ENCODE measurements at places on chromosomes 6 and 20. TPM values are rescaled to one million over a fixed set of nuclear protein-coding genes. Genes with fewer than 3 reads are reported as not detected.

The PSORS1C1 gene
- total RNA-seq, result 0.19 TPM

The KHDC1L gene
- total RNA-seq, result not detected

The CRNKL1 gene
- 26.7 TPM for total RNA-seq

The ZBP1 gene
- 1.2 TPM for total RNA-seq

DNA sequence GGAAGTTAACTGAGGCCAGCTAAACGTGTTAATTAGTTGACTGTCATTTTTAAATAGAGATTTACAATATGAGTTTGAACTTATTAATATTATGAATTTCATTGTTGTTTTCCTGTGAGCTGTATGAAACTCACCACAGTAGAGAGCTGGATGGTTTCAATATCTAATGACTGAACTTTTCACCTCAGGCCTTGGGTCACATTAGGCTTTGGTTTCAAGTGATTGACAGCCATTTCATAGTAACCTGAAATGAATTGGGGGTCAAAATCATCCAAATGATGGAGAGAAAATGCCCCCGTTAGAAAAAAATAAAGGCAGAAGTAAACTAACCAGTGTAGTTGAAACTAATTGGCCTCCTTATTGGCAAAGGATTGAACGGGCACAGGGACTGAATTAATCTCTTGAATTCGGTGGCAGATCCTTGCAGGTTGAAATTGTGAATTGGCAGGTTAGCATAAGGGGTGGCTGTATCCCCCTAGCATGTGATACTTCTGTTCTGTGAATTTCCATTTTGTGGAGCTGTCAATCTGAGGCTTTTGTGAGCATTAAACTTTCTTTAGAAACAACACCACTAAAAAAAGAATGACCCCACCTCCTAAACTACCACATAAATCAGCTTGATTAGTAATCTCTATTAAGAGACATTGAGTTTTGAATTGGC, 155.1 kb upstream of the MMS22L start:
- DNase-seq, result no peak
- no peak overlapping the region for H3K4me3 ChIP-seq
- no peaks in the 10 kb centered on the region for H3K36me3 ChIP-seq

The NRN1 gene
- total RNA-seq, result 10.2 TPM

The TP53TG5 gene
- total RNA-seq, result 0.41 TPM

DNA sequence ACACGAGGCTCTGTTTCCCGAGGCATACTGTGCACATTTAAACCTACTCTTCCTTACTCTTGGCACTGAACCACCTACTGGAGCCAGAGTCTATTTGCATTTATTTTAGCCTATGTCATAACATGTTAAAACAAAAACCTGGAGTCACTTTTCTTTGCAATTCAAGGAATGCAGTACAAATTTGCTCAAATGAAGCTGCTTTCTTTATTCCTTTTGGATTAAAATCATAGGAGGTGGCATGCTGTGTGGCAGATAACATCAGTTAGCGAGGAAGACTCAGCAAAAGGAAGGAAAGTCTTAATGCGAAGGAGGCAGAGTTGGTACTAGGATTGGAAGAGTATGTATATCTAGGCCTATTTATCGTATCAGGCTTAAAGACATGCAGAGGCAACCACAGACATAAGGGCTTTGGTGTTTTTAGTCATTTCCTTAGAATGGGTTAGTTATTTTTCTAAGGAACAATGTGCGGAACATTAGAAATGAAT, 92.9 kb downstream of the SAMD3 start:
- no peak for DNase-seq
- no peak overlapping the region for H3K27ac ChIP-seq
- H3K27me3 ChIP-seq, result no peaks in the 10 kb centered on the region
- peaks cover 71% of the 10 kb centered on the region for H3K4me1 ChIP-seq
- H3K4me3 ChIP-seq, result no peak overlapping the region

The OR12D2 gene
- total RNA-seq, result not detected

The GSTA4 gene
- total RNA-seq, result 8.5 TPM

The SS18L1 gene
- total RNA-seq, result 12.3 TPM

The HLA-DMB gene
- total RNA-seq, result 6.1 TPM

- H3K36me3 ChIP-seq, result peaks cover 11% of the 10 kb centered on the region
- H3K4me1 ChIP-seq, result peaks cover 6% of the 10 kb centered on the region
- H3K4me3 ChIP-seq, result no peak overlapping the region
- H3K27me3 ChIP-seq, result peaks cover 84% of the 10 kb centered on the region
- DNase-seq, result no peak
Observed at GRCh38 chr6:1622220-1622850, 12.6 kb downstream of the FOXC1 start.

The MAK gene
- total RNA-seq, result 0.47 TPM

The HNF4A gene
- not detected for total RNA-seq

GRCh38 chr6:14863902-14864850, 381.7 kb upstream of the JARID2 start:
- no peak overlapping the region for H3K4me3 ChIP-seq
- H3K27ac ChIP-seq, result peak overlapping the region; percentile 25
- no peaks in the 10 kb centered on the region for H3K36me3 ChIP-seq
- no peaks in the 10 kb centered on the region for H3K27me3 ChIP-seq

DNA sequence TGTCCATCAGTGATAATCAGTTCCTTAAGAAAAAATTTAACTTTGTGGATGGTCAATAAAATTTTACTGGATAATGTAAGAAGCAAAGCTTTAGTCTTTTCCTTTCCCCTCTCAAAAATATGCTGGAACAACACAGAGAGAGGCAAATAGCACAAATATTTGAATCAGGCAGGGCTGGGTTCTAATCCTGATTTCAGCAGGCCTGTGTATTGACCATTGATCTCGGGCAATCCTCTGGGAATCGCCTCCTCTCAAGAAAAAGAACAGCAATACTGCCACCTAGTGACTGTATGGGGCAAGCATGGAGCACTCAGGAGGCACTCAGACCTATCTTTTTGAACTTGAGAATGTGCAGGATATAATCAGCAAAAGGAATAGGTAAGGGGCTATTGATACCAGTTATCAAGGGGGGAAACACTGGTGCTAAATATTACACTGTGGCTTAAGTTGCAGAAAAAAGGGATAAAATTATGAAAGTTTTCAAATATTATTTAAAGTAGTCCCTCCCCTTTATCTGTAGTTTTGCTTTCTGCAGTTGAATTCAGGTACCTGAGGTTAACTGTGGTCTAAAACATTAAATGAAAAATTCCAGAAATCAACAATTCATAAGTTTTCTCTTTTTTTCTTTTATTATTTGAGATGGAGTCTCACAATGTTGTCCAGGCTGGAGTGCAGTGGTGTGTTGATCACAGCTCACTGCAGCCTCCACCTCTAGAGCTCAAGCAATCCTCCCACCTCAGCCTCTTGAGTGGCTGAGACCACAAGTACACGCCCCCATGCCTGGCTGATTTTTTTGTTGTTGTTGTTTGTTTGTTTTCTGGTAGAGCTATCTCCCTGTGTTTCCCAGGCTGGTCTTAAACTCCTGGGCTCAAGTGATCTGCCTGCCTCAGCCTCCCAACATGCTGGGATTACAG, 91.8 kb upstream of the NHSL1 start:
- peaks cover 34% of the 10 kb centered on the region for H3K4me1 ChIP-seq
- H3K27me3 ChIP-seq, result no peaks in the 10 kb centered on the region

- H3K4me1 ChIP-seq, result peaks cover 76% of the 10 kb centered on the region
- peak overlapping the region; percentile 32 for H3K27ac ChIP-seq
- H3K36me3 ChIP-seq, result peaks cover 46% of the 10 kb centered on the region
- no peak for DNase-seq
Observed at GRCh38 chr20:4810426-4811019, 88.8 kb downstream of the PRND start.

GRCh38 chr6:151118461-151119123, 121.2 kb upstream of the AKAP12 start:
- DNase-seq, result no peak
- H3K36me3 ChIP-seq, result no peaks in the 10 kb centered on the region
- H3K27ac ChIP-seq, result no peak overlapping the region
- no peaks in the 10 kb centered on the region for H3K27me3 ChIP-seq
- no peaks in the 10 kb centered on the region for H3K4me1 ChIP-seq
- no peak overlapping the region for H3K4me3 ChIP-seq

DNA sequence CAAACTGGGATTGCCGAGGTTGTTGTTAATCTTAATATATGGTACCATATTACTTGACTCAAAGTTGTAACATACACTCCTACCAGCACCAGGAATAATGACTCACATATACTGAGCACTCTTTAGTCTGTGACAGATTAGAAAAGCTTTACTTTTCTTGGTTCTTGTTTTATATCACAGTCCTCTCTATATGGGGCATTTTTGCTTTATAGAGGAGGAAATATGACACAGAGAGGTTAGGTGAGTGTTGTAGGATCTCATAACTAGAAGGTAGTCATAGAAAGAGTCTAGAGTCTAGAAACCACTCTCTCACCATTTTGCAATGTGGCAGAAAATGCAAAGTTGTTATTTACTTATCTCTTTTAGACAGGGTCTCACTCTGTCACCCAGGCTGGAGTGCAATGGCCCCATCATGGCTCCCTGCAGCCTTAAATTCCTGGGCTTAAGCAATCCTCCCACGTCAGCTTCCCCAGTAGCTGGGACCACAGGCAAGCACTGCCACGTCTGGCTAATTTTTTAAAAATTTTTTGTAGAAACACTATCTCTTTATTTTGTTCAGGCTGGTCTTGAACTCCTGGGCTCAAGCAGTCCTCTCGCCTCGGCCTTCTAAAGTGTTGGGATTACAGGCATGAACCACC, 13.4 kb downstream of the TRIM38 start:
- peaks cover 39% of the 10 kb centered on the region for H3K36me3 ChIP-seq
- no peaks in the 10 kb centered on the region for H3K27me3 ChIP-seq
- peaks cover 19% of the 10 kb centered on the region for H3K4me1 ChIP-seq
- no peak for DNase-seq
- H3K4me3 ChIP-seq, result no peak overlapping the region

The MYCT1 gene
- total RNA-seq, result not detected

GRCh38 chr6:151001387-151002056, 136.0 kb downstream of the MTHFD1L start:
- no peaks in the 10 kb centered on the region for H3K27me3 ChIP-seq
- no peak overlapping the region for H3K27ac ChIP-seq
- no peak overlapping the region for H3K4me3 ChIP-seq
- peaks cover 12% of the 10 kb centered on the region for H3K36me3 ChIP-seq
- H3K4me1 ChIP-seq, result no peaks in the 10 kb centered on the region

The RIMS4 gene
- not detected for total RNA-seq

- no peaks in the 10 kb centered on the region for H3K36me3 ChIP-seq
- H3K4me3 ChIP-seq, result no peak overlapping the region
- H3K4me1 ChIP-seq, result peaks cover 11% of the 10 kb centered on the region
- DNase-seq, result no peak
Observed at GRCh38 chr6:1613688-1614447, 4.2 kb downstream of the FOXC1 start.
